ENCODE measurements at places on chromosomes 2 and 18.

DNA sequence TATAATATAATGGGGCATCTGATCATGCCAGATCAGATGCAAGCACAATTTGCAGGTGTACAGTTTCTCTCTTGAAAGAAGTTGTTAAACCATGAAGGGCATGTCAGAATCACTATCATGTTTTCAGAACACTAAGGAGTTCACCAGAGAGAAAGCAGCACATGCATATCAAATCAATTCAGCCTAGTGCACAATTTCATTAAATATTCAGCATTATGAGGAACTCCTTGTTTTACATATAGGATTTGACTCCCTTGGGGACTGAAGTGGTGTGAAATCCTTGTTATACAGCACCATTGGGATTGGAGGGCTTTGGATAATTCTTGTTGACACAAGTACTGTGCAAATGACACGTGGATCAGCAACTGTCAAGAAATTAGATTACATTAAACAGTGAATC is 562.1 kb upstream of the KLHL29 start:
- DNase-seq: no peak

- no peak for DNase-seq
Measured at GRCh38 chr2:30149513-30149912, 2.7 kb downstream of the YPEL5 start.

DNA sequence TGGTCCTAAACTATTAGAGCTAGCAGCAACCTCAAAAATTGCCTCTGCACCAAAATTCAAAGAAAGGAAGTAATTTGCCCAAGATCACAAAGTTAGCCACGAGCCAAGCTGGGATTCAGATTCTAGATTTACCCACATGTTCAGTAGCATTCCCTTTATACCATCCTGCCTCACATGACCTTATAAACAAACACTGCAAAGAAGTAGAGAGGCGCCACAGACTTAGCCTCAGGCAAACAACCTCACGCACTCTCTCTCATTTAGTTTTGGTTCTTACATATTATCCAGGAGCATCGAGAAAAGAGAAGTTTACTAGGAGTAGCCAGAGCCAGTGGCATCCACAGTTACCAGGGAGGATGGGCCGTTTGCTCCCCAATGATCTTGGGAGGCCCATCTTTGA is 226.6 kb downstream of the OSR1 start:
- no peak for DNase-seq

GRCh38 chr2:222738809-222739208 is 67.4 kb downstream of the MOGAT1 start:
- no peak for DNase-seq

GRCh38 chr2:209727077-209727476 is 44.6 kb upstream of the UNC80 start:
- no peak for DNase-seq

GRCh38 chr18:61543518-61543917 is 210.3 kb downstream of the CDH20 start:
- DNase-seq: no peak

GRCh38 chr2:197838036-197838435 is 33.6 kb downstream of the PLCL1 start:
- no peak for DNase-seq

- DNase-seq: no peak
Measured at GRCh38 chr18:49968644-49969309, 155.4 kb upstream of the ACAA2 start.

- no peak for DNase-seq
Measured at GRCh38 chr2:1770566-1771380, 26.5 kb upstream of the PXDN start.

- no peak for DNase-seq
Measured at GRCh38 chr2:197950724-197951123, 146.3 kb downstream of the PLCL1 start.

- DNase-seq: no peak
Measured at GRCh38 chr2:152046940-152047339, 51.9 kb downstream of the CACNB4 start.

GRCh38 chr18:51279367-51279984 is 82.0 kb upstream of the MEX3C start:
- DNase-seq: no peak

Measured in SHP77 treated with DMSO at 0.1 percent for 48 hours (cell line).